ENCODE measurements at places on chromosomes 13 and 19. TPM values are rescaled to one million over a fixed set of nuclear protein-coding genes. Genes with fewer than 3 reads are reported as not detected.

The FSTL3 gene
- polyA plus RNA-seq: 18.4 TPM

The ADM5 gene
- 2.5 TPM for polyA plus RNA-seq

The PNMA8A gene
- polyA plus RNA-seq: 10.0 TPM

The DACH1 gene
- polyA plus RNA-seq: 0.27 TPM

The NOVA2 gene
- 4.5 TPM for polyA plus RNA-seq

The CARM1 gene
- polyA plus RNA-seq: 270 TPM

The OVOL3 gene
- 0.45 TPM for polyA plus RNA-seq

The TJP3 gene
- polyA plus RNA-seq: 30.2 TPM

The ZNF844 gene
- polyA plus RNA-seq: 2.7 TPM

The IGFL2 gene
- not detected for polyA plus RNA-seq

The CNMD gene
- 87.4 TPM for polyA plus RNA-seq

The ZNF880 gene
- polyA plus RNA-seq: 25.9 TPM

The CYP4F2 gene
- not detected for polyA plus RNA-seq

The ZNF99 gene
- polyA plus RNA-seq: not detected

The KIR2DL1 gene
- not detected for polyA plus RNA-seq

The DACT3 gene
- 1.8 TPM for polyA plus RNA-seq

The USP12 gene
- 2.8 TPM for polyA plus RNA-seq

The ANGPTL4 gene
- polyA plus RNA-seq: 6.5 TPM

The ZNF790 gene
- 1.9 TPM for polyA plus RNA-seq

The CCDC70 gene
- polyA plus RNA-seq: not detected

The VMAC gene
- polyA plus RNA-seq: 2.2 TPM

The LMTK3 gene
- polyA plus RNA-seq: 7.3 TPM

The NLRP5 gene
- not detected for polyA plus RNA-seq

The TTC9B gene
- polyA plus RNA-seq: 0.24 TPM

The NPHS1 gene
- 1.3 TPM for polyA plus RNA-seq

The IGFL4 gene
- 0.05 TPM for polyA plus RNA-seq

The TMEM255B gene
- polyA plus RNA-seq: 3.4 TPM

The APC2 gene
- 1.3 TPM for polyA plus RNA-seq

The OR1I1 gene
- not detected for polyA plus RNA-seq

The FCAR gene
- polyA plus RNA-seq: not detected

The CPAMD8 gene
- polyA plus RNA-seq: 11.2 TPM

The CASP14 gene
- polyA plus RNA-seq: not detected

The COX7A1 gene
- 0.60 TPM for polyA plus RNA-seq

The ELAVL1 gene
- 56.7 TPM for polyA plus RNA-seq

The PALM gene
- polyA plus RNA-seq: 5.7 TPM

The PSG2 gene
- polyA plus RNA-seq: not detected

The TMEM190 gene
- polyA plus RNA-seq: 1.6 TPM

The NFKBIB gene
- polyA plus RNA-seq: 62.3 TPM

The DLL3 gene
- polyA plus RNA-seq: 13.8 TPM

The SIGLEC5 gene
- polyA plus RNA-seq: not detected

The GJB6 gene
- not detected for polyA plus RNA-seq

The VSTM2B gene
- 1.6 TPM for polyA plus RNA-seq

The ZSCAN4 gene
- polyA plus RNA-seq: not detected

The ZNF208 gene
- not detected for polyA plus RNA-seq

The EBI3 gene
- 8.4 TPM for polyA plus RNA-seq

The SYT5 gene
- 1.6 TPM for polyA plus RNA-seq
